Adrenal gland (tissue), 19 donors: ENCODE measurements at places on chromosomes 13 and 19.

DNA sequence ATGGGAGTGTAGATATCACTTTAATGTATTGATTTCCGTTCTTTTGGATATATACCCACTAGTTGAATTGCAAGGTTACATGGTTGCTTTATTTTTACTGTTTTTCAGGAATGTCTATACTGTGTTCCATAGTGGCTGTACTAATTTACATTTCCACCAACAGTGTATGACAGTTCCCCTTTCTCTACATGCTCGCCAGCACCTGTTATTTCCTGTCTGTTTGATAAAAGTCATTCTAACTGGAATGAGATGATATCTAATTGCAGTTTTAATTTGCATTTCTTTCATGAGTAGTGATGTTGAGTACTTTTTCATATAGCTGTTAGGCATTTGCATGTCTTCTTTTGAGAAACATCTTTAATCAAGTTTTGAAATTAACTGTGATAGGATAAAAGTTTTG, 818.6 kb downstream of the SLITRK6 start:
- DNase-seq, result no peak

DNA sequence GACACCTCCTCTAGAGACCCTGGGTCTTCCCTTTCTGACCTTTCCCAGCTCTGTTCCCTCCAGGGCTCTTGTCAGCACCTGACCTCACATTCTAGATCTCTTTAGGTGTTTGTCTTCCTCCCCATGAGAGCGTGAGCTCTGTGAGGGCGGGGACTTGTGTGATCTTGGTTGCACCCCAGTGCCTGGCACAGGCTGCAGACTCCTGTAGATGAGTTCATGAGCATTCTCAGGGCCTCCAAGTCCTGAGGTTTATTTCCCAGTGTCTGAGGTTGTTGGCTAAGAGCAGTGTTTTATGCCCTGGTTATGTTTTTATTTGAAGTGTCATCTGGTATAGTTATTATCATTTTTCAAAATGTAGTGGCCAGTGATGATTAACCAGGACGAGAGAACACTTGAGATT, 596 bp downstream of the CEACAM4 start:
- no peak for DNase-seq

DNA sequence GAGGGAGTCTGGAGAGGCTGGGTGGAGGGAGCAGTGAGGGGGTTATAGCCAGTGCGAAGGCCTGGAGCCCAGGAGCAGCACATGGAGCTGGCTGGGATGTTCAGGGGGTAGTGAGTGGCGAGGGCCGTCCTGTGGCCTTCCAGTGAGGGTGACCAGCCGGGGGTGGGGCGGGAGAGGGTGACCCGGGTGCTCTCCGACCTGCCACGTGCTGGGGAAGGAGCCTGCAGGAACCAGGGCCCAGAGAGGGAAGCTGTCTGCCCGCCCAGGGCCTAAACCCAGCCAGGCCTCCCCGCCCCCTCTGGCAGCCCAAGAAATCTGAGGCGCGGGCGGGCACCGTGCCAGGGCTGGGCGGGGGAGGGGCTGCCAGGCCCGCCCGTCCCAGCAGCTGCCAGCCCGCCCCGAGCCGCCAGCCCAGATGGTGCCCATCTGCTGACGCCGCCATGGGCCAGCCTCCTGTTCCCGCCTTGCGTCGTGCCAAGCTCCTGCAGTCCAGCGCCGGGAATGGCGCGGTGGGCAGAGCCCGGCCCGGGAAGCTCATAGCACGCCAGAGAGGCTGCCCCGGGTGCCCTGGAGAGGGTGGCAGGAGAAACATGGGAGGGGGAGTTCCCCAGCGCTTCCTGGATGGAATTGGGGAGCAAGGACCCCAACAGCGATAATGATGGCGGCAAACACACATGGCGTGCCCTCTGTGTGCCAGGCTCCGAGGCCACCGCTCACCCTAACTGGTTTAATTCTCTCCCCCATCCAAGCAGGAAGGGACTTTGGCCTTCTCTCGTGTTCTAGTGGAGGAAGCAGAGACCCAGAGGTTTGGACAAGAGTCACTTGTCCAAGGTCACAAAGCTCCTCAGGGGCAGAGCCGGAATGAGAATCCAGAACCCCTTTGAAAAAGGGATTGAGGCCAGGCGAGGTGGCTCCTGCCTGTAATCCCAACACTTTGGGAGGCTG, 21.5 kb downstream of the NFIC start:
- peak; percentile 93 for DNase-seq

DNA sequence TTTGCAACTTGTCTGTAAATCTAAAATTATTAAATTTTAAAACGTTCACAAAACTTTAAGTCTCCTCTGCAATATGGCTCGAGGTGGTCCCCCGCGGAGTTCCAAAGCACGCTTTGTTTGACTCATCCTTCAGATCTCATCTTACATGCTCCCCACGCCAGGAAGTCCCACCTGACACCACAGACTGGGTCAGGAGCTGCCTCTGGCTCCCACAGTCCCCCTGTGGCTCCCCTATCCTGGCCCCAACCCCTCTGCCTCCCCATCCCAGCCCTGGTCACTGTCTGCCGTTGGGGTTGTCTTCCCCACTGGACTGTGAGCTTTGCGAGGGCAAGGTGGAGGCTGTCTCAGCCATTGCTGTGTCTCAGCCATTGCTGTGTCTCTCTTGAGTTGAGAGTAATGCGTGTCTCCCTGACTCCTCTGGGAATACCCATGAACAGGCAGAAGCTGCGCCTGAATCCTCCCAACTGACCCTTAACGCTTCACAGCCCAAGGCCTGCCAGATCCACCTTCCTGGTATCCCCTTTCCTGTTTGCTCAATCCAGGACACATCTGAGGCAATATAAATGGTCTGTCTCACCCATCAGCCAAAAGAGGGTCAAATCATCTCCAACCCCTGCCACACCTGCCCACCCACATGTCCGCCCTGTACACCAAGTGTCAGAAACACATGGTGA, 15.9 kb downstream of the DYRK1B start:
- DNase-seq, result no peak

GRCh38 chr13:24226762-24227161, 66.2 kb downstream of the SPATA13 start:
- no peak for DNase-seq

DNA sequence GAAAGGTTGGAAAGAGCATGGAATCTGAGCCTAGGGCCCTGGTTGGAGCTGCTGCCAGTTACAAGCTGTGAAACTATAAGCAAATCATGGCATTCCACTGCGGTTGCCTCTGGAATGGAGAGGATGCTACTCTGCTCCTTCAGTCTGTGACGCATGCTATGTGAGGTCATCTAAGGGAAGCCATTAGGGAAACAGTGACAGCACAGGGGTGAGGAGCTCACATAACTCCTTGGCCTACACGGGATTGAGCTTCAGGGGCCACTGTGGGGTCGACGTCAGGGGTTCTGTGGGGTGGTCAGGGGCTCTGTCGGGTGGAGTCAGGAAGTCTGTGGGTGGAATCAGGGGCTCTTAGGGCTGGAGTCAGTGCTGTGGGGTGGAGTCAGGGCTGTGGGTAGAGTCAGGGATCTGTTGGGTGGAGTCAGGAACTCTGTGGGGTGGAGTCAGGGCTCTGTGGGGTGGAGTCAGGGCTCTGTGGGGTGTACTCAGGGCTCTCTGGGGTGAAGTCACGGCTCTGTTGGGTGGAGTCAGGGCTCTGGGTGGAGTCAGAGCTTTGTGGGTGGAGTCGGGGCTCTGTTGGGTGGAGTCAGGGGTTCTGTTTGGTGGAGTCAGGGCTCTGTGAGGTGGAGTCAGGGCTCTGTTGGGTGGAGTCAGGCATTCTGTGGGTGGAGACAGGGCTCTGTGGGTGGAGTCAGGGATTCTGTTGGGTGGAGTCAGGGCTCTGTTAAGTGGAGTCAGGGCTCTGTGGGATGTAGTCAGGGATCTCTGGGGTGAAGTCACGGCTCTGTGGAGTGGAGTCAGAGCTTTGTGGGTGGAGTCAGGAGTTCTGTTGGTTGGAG, 35.8 kb upstream of the MEDAG start:
- peak; percentile 63 for DNase-seq

GRCh38 chr19:54317108-54317964, 4.4 kb upstream of the LILRA5 start:
- DNase-seq, result no peak
